Stimulated activated CD8-positive, alpha-beta memory T cell treated with anti-CD3 and anti-CD28 coated beads, Interleukin-15, amount 100 ng/mL, for 4 hours (primary cell): ENCODE measurements at places on chromosomes 4 and X.

GRCh38 chrX:118780911-118781310 is 42.7 kb upstream of the ZCCHC12 start:
- DNase-seq: no peak

DNA sequence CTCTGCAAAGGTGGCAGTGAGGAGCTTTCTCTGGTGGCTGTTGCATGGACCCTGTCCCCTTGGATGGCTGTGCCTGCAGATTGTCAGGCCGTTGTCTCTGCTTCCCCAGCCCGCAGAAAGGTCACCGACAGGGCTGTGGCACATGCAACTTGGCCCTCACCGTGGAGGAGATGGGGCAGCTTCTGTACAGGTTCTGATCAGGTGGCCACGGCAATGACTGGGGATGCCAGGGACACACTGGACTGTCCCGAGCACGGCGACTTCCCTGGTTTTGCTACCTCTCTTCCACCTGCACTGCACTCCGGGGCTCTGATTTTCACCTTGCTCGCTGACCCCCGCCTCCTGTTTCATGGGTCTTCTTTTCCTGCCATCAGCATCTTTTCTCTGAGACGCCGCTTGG is 43.5 kb downstream of the DCTD start:
- no peak for DNase-seq

GRCh38 chr4:39259571-39260330 is 77.4 kb downstream of the WDR19 start:
- DNase-seq: no peak

- DNase-seq: no peak
Measured at GRCh38 chr4:73187325-73187724, 71.3 kb downstream of the ANKRD17 start.

- DNase-seq: no peak
Measured at GRCh38 chr4:28686618-28687017, 1826.0 kb downstream of the STIM2 start.

- DNase-seq: no peak
Measured at GRCh38 chr4:45078201-45078600, 351.8 kb upstream of the GNPDA2 start.

DNA sequence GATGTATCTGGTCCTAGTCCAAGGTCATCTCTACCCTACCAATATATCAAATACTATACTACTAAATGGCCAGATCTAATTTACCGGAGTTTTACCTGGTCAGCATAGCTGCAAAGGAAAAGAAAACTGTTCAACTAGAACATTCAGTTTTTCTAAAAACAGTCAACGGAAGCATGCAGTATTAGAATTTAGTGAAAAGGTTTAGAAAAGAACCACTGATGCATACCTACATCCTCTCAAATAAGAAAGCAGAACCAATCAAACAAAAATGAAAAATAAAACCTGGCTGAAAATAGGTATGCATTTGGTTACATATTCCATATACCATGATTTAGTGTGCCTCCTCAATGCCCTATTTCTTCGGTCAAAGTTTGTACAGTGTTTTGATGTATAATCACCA is 140.0 kb downstream of the CHM start:
- DNase-seq: no peak

DNA sequence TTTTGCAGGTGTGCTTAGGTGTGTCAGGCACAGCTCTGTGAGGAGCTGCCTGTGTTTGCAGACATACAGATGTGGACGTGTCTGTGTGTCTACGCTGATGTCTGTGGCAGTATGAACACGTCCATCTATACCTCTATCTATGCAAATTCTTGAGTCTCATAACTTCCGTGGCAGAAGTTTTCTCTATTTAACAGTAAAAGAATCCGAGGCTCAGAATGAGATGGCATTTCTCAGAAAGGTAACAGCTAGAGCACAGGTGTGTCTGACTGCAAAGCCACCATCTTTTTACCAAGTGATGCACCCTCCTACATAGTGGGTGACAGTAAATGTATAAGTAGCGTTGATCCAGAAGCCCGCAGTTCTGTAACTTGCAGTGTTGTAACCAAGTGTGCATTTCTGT is 39.9 kb upstream of the CYP4V2 start:
- no peak for DNase-seq

DNA sequence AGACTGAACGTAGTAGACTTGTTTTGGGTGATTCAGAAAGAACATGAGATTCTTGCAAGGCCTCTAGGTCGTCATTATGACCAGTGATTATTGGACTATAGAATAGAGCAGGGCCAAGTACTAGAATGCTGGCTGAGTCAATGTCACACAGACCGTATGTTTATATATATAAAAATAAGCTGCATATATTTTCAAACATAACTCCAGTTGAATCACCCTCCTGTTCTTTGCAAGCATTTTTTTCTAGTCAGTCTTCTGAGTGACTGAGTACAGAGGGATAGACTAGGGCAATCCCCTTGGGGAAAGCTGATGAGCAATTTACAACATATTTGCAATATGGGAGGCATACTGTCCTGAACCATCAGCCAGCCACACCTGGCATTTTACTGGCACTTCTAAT is 48.4 kb upstream of the PRPS1 start:
- DNase-seq: no peak

GRCh38 chr4:7171191-7171900 is 21.0 kb upstream of the SORCS2 start:
- DNase-seq: no peak

DNA sequence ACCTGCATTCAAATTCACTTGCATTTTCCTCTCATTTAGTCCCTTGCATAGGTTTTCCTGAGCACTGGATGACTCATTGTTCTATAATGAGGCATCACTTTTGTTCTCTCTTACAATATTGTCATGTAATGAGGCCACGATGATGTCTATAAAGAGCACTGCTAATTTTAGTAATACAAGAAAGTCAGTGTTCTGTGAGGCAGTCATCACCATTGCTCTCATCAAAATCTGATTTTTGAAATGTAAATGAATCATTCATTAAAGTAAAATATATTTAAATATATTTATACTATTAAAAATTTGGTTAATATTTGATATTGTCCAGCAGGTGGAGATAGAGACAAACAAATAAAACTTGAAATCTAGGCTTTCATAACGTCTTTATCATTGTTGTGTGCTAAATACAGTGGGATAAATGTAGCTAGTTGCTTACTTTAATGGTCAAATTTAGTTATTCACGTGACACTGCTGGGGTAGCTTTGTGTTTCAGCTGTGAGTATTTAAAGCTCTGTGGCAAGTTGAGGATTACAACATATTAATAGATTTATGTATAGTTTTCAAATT is 15.4 kb downstream of the HMGB2 start:
- DNase-seq: no peak

- DNase-seq: no peak
Measured at GRCh38 chrX:15977644-15978043, 123.0 kb upstream of the AP1S2 start.
